ENCODE measurements at places on chromosomes 2 and 18.

DNA sequence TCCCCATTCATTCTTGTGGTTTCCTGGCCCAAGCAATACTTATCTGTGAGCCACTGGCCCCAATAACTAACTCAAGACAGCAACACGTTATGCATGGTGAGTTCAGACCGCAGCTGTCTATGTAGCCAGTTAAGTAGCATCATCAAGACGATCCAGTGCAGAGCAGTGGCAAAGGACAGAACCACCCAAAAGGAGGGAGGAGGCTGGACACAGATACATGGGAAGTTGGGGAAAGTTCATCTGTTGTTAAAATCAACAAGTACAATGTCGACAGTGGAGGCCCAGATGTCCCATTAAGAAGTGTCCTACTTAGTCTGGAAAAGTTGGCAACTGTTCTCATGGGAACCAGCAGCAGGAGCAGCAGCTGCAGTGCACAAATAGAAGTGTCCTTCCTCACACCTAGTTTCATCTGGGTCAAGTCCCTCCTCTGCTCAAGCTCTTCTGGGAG lies 106.9 kb upstream of the THOC1 start:
- DNase-seq = no peak

- DNase-seq = peak; percentile 14
These were observed 39.4 kb downstream of the CMPK2 start for GRCh38 chr2:6826081-6826913.

DNA sequence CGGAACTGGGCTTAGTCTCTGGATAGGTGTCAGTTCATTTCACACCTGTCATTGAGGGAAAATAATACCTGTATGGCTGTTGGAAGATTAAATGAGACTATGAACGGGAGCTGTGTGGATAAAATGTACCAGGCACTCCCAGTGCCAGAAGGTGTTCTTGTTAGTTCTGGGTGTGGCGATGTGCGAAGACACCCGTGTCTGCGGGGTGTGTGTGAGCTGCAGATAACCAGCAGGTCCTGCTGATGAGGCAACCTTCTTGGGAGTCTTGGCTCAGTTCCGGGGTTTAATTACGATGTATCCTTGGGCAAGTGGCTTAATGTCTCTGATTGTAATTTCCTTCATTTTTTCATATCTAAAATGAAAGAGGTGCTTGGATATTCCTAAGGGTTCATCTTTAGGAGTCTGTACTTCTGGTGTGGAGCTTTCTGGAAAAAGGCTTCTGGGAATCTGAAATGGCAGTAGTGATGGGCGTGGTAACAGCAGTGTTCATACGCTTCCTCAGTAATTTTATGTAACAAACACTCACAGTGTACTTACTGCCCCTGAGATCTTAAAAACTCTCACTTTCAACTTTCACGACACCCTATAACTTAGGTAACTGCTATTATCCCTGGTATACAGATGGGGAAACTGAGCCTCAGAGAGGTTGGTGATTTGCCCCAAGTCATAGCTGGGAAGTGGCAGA lies 35.0 kb downstream of the NEDD4L start:
- DNase-seq = no peak

GRCh38 chr2:97741686-97742085 lies 28.3 kb downstream of the ZAP70 start:
- DNase-seq = no peak

DNA sequence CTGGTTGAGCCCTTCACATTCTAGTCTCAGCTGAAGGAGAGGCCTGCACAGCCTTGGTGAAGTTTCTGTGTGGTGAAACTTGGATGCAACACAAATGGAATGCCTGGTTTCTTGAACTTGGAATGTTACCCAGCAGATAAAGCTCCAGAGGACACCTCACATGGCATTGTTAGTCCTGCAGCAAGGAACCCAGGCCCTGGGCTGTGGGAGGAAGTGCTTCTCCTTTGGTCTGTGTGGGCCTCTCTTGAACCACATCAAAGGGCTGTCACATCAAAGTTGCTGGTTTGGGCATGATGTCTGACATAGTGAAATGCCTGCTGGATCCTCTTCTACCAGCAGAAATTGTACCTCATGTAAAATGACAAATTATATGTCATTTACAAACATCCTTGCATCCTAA lies 198.5 kb downstream of the FHOD3 start:
- no peak for DNase-seq

- no peak for DNase-seq
These were observed 69.7 kb upstream of the SULT1C3 start for GRCh38 chr2:108169982-108170625.

DNA sequence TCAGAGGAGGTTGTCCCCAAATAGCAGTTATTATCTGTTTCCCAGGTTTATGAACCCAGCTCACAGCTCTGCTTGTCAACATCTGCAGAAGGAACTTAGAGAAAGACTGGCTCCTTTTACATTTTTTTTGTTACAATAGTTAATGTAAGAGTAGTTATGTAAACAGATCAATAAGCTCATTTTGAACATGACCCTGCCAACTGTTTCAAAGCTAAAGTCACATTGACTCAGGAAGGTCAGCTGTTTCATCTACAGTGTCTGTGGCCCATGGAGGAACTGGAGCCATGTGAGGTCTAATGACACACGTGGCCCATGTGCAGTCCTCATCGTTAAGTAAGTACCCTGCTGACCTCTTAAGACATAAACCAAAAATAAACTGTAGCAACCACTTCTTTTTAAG lies 97.1 kb downstream of the SH3RF3 start:
- DNase-seq = no peak

GRCh38 chr2:199025146-199025545 lies 432.6 kb downstream of the SATB2 start:
- DNase-seq = no peak

DNA sequence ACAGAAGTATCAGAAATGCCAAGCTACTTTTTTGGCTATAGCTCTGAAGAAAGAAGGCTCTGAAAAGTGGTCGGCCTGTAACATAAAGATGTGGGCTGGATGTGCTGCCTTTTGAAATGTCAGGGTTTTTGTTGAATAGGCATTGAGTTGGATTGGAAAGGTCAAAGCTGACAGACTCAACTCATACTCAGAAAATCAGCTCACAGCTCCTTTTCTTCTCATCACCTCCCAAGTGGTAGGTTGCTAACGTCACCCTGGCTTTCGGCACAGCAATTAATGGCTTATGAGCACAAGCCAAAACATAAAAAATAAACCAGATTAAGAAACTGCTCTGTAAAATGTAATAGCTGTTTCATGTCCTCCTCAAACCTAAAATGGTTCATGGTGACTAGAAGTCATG lies 68.3 kb downstream of the KCNF1 start:
- DNase-seq = no peak

- no peak for DNase-seq
These were observed 53.7 kb downstream of the EDAR start for GRCh38 chr2:108935271-108935741.

DNA sequence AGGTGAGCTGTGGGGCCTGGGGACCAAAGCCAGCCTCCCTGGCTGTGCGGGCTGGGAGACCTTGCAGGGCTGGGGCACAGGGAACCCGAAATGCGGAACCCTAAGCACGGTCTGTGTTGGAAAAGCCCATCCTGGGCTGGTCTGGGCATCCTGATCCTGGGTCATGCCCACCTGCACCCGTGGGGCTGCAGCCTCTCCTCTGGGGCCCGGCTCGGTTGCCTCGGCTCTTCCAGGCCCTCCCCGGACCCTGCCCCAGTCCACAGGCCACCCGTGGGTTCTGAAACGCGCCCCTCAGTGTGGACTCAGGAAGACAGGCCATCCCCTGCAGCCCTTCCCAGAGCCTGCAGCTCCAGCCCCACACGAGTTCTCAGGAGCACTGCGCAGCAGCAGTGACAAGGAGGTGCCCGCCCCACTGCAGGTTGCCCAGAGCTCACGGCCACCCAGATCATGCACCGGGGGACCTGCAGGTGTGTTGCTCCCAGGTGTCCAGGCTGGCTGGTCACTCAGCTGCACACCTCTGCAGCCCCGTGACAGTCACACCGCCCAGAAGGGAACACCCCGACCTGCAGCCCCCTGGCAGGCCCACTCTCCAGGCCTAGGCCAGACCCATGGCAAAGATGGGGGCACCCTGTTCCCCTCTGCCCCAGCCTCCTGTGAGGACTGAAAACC lies 12.2 kb upstream of the NFATC1 start:
- DNase-seq = no peak

- no peak for DNase-seq
These were observed 73.1 kb downstream of the INPP5D start for GRCh38 chr2:233133239-233133638.

- DNase-seq = no peak
These were observed 26.5 kb upstream of the OTOS start for GRCh38 chr2:240166761-240167587.

- DNase-seq = no peak
These were observed 649.5 kb downstream of the XIRP2 start for GRCh38 chr2:167537743-167538142.

DNA sequence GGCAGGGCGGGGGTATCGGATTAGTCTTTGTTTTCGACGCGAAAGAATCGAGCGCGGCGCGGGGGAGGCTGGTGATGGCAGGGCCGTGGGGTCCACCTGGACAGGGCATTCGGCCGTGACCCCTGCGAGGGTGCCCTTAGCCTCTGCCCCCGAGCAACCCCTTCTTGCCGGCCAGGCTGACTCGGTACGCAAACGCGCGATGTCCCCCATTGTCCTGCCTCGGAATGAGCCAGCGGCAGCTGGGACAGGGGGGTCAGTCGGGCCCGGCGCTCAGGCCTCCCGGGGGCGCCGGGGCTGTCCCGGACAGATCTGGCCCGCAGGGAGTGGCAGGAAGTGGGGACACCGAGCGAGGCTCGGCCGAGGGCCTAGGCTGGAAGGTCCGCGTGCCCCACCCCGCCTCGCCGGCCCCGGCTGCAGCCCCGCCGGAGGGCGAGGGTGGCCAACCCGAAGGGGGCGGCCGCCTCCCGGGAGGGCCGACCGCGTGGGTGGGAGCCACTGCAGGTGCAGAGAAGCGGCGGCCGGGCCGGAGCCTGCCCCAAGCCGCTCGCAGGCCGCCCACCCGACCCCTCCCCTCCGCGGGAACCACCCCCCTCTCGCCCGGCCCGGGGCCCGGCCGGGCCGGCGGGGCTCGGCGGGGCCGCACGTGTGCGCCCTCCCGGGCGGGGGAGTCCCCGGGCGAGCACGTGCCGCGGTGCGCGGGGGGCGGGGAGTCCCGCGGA lies at the start of gene TET3:
TSS of gene TET3 (plus strand) at position 708 of the 719 bp plus-strand sequence. CDS start 1,494 bp downstream, outside the sequence.
- DNase-seq = no peak

DNA sequence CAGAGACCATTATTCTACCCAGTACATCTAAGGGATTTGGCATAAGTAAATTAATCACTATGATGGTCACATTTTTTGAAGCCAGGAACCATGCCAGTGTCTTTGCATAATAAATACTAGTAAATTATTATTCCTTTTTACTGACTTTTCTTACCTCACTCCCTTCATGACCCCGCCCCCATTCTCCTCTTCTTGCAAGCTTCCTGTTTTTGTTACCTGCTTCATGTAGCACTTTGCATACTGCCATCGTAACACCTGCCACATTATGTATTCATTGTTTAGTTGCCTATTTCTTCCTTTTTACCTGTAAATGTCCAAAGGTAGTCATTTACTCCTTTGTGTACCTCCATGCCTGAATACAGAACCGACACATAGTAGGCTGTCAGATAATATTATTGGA lies 309.5 kb downstream of the KIAA1328 start:
- no peak for DNase-seq

- DNase-seq = no peak
These were observed 25.8 kb downstream of the KCNJ3 start for GRCh38 chr2:154724194-154724797.

DNA sequence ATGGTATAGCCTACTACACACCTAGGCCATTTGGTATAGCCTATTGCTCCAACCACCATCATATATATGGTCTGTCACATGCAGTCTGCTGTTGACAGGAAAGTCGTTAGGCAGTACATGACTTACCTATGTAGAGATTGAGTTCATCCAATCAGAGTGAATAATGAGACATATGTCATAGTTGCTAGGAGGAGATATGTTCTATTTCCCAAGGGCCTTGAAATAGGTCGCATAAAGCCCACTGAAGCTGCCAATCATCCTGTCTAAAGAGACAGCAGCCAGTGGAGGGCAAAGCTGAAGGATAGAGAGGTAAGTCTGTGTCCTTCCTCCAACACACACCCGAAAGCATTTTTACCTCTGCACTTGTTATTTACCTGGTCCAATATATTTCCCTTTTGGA lies 263.4 kb downstream of the PTPRM start:
- DNase-seq = no peak

DNA sequence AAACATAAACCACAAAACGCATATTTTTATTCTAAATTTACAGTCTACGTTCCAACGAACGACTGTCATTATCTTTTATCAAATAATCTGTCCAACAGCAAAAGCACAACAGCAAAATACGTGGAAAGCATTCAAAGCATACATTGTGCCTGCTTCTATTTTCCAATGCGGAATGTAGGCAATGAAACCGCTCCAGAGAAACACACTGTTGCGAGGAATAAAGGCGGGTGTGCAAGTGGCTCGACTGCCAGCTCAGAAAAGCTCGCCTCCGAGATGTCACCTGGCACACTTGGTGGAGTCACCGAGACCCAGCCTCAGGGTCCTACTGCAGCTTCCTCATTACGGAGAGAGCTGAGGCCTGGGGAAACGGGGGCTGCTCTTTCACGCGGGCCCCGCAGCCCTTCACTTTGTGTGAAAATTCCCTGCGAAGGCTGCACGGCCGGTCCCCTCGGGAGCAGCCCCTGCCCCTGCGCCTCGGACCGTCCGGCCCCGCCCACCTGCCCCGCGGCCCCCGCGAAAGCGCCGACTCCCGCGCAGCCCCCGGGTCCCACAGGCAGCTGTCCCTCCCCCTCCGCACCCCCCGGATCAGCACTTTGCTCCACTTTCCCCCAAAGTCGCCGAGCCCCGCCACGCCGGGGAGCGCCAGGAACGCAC lies 752 bp downstream of the MGAT4A start:
- peak; percentile 43 for DNase-seq

DNA sequence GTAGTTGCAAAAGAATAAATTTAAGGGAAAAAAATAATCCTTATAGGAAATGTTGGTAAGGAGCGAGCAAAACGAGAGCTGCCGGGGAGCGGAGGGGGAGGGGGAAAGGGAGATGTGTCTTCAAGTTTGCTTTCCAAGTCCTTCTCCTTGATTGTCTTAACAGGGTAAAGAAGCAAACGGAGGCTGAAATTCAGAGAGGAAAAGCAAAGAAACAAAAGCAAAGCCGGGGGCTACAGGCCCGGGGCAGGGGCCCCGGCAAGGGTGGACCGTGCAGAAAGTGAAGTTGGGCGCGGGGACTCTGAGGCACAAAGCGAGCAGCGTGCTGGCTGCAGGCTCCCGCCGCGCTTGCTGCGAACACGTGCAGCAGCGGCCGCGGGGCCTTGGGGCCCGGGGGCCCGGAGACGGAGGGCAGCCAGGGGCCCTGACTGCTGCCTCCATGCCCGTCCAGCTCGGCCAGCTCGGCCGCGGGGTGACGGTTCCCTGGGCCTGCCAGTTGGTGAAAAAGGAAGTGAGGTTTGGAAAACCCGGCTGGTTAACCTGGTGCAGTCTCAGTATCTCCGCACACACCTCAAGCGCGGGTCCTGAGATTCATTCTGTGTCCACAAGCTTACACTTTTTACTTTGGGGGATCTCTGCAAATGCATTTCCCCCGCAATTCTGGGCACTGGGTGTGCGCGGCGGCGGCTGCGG lies 4.1 kb downstream of the BCL11A start:
- no peak for DNase-seq

- DNase-seq = no peak
These were observed 376.4 kb upstream of the RAB12 start for GRCh38 chr18:8232791-8233190.

- DNase-seq = no peak
These were observed 496.9 kb upstream of the VRK2 start for GRCh38 chr2:57549642-57550102.
